ENCODE measurements at places on chromosomes 12 and 14.
A peak's percentile ranks its signal among the peaks of the same experiment; 100 is the strongest.

- peaks cover 18% of the 10 kb centered on the region for H3K4me1 ChIP-seq
- no peak for DNase-seq
- H3K36me3 ChIP-seq = no peaks in the 10 kb centered on the region
- H3K27ac ChIP-seq = peak overlapping the region; percentile 57
- no peak overlapping the region for H3K4me3 ChIP-seq
- H3K27me3 ChIP-seq = peaks cover 4% of the 10 kb centered on the region
Observed at GRCh38 chr14:95260537-95261361, 59.0 kb downstream of the CLMN start.

GRCh38 chr12:66048835-66049537 lies 81.6 kb downstream of the LLPH start:
- H3K27ac ChIP-seq = no peak overlapping the region
- no peak overlapping the region for H3K4me3 ChIP-seq
- no peaks in the 10 kb centered on the region for H3K36me3 ChIP-seq
- DNase-seq = no peak

DNA sequence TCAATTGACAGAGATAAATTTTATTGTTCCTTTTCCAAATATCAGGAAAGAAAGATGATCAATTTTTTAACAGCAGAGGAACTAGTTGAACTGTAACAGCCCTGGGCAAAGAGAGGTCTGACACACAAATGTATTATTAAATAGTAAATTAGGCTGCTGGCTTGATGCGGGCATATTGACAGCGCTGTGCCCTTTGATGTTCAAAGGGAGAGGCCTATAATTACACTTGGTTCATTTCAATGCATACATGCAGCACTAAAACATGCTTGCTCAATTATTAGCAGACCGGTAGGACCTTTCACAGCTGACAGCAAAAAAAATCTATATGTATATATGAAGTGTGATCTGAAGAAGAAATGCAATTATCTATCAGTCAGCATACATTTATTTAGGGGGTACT lies 219.8 kb downstream of the SLC2A13 start:
- no peak overlapping the region for H3K27ac ChIP-seq
- no peak for DNase-seq
- H3K27me3 ChIP-seq = peaks cover 3% of the 10 kb centered on the region
- no peak overlapping the region for H3K4me3 ChIP-seq
- H3K36me3 ChIP-seq = no peaks in the 10 kb centered on the region

GRCh38 chr14:95480109-95480886 lies 36.2 kb downstream of the SYNE3 start:
- peak overlapping the region; percentile 27 for H3K4me3 ChIP-seq
- peak; percentile 39 for DNase-seq
- H3K36me3 ChIP-seq = peaks cover 20% of the 10 kb centered on the region
- H3K27me3 ChIP-seq = no peaks in the 10 kb centered on the region
- H3K4me1 ChIP-seq = peaks cover 33% of the 10 kb centered on the region

DNA sequence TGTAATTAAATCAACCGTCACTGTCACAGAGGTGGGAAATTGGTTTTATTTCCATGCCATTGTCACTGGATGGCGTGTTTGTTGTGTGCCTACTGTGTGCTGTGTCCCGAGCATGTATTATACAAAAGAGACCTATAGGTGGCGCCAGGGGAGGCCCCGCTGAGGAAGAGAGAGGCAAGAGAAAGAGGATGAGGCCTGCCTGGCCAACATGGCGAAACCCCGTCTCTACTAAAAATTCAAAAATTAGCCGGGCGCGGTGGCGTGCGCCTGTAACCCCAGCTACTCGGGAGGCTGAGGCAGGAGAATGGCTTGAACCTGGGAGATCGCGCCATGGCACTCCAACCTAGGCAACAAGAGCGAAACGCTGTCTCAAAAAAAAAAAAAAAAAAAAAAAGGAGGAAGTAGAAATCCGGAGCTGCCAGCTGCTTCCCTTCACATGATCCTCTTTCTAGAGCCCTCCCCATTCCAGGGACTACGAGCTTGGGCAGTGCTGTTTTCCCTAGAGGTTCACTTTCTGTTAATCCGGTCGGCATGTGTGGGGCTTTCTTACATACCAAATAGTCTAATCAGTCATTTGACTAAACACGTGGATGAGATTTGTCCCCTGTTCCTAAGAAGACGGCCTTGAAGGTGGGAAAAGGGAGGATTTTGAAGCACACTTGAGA lies 6.4 kb upstream of the CCDC175 start:
- peaks cover 9% of the 10 kb centered on the region for H3K4me1 ChIP-seq
- no peak overlapping the region for H3K4me3 ChIP-seq
- H3K27ac ChIP-seq = no peak overlapping the region
- peaks cover 3% of the 10 kb centered on the region for H3K27me3 ChIP-seq
- no peak for DNase-seq

DNA sequence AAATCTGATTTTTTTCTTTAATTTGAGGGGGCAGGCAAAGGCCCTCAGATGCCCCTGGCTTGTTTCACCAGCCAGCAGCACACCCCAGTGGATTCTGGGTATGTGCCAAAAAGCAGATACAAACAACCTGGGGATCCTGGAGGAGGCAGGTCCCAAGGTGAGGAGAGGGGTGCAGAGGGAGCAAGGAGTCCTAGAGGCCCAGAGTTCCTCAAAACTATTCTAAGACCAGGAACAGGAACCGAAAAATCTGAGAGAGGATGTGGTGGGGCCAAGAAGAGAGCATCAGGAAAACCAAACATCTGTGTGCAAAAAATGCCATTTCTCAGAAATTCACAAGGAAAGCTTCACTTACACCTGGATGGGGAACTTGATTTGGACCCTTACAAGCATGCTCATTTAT lies 8.2 kb downstream of the KCNA5 start:
- peaks cover 11% of the 10 kb centered on the region for H3K27me3 ChIP-seq
- no peak overlapping the region for H3K27ac ChIP-seq
- no peak overlapping the region for H3K4me3 ChIP-seq
- no peaks in the 10 kb centered on the region for H3K4me1 ChIP-seq
- no peaks in the 10 kb centered on the region for H3K36me3 ChIP-seq

DNA sequence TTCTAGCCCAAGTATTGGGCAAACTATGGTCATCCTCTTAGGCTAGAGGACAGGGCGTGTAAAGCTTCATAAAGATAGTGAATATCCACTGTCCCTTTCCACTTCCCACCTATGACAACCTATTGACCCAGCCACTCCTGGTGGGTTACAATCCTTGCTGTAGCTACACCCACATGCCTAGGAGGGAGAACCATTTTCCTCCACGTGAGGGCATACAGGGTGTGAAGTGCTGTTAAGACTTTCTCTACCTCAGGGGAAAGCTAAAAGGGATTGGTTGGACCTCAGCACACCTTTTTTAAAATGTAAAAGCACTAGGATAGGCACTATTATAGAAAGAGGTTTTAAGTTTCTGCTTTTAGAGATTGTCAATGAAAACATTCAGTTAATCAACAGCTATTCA lies 124.4 kb downstream of the TPH2 start:
- no peak overlapping the region for H3K27ac ChIP-seq
- H3K4me1 ChIP-seq = no peaks in the 10 kb centered on the region
- H3K27me3 ChIP-seq = peaks cover 6% of the 10 kb centered on the region
- DNase-seq = no peak

GRCh38 chr12:66206141-66206540 lies 17.1 kb downstream of the IRAK3 start:
- DNase-seq = no peak
- H3K4me3 ChIP-seq = no peak overlapping the region
- H3K27me3 ChIP-seq = peaks cover 5% of the 10 kb centered on the region
- H3K27ac ChIP-seq = peak overlapping the region; percentile 20
- H3K36me3 ChIP-seq = peaks cover 19% of the 10 kb centered on the region

- H3K4me1 ChIP-seq = no peaks in the 10 kb centered on the region
- H3K27me3 ChIP-seq = peaks cover under 1% of the 10 kb centered on the region
- H3K4me3 ChIP-seq = no peak overlapping the region
- H3K36me3 ChIP-seq = no peaks in the 10 kb centered on the region
- H3K27ac ChIP-seq = no peak overlapping the region
Observed at GRCh38 chr14:98957211-98958047, 314.6 kb downstream of the BCL11B start.

GRCh38 chr12:95949477-95950206 lies 6.5 kb downstream of the AMDHD1 start:
- H3K27me3 ChIP-seq = peaks cover 31% of the 10 kb centered on the region
- H3K4me1 ChIP-seq = no peaks in the 10 kb centered on the region
- H3K4me3 ChIP-seq = no peak overlapping the region
- H3K36me3 ChIP-seq = no peaks in the 10 kb centered on the region
- H3K27ac ChIP-seq = no peak overlapping the region
- DNase-seq = no peak

DNA sequence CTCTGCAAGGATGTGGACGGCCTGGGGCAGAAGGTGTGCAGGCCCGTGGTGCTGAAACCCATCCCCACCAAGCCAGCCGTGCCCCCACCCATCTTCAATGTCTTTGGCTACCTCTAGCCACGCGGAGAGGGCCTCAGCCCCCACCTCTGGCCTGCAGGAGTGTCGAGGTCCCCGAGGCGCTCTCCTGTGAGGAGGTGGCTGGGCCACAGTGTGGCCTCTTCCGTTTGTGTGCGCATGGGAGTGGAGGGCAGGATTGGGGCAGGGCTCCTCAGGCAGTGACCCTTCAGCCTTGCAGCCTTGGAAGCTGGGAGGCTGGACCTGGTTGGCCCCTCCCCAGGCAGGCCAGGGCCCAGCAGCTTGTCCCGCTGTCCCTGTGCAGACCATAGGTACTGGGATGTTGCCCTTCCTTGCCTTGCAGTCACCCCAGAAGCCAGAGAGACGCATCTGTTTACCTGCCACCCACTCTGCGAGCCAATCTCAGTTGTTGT lies 1.9 kb downstream of the FAM181A start:
- no peak for DNase-seq
- no peak overlapping the region for H3K4me3 ChIP-seq
- H3K27me3 ChIP-seq = peaks cover 3% of the 10 kb centered on the region
- no peak overlapping the region for H3K27ac ChIP-seq
- peaks cover 9% of the 10 kb centered on the region for H3K36me3 ChIP-seq

GRCh38 chr14:103111232-103111868 lies 11.9 kb upstream of the TNFAIP2 start:
- H3K27ac ChIP-seq = no peak overlapping the region
- H3K4me3 ChIP-seq = no peak overlapping the region
- H3K4me1 ChIP-seq = peaks cover 12% of the 10 kb centered on the region
- H3K36me3 ChIP-seq = no peaks in the 10 kb centered on the region
- no peak for DNase-seq
- peaks cover 5% of the 10 kb centered on the region for H3K27me3 ChIP-seq

- no peaks in the 10 kb centered on the region for H3K36me3 ChIP-seq
- peaks cover 93% of the 10 kb centered on the region for H3K27me3 ChIP-seq
- no peak for DNase-seq
- peak overlapping the region; percentile 23 for H3K27ac ChIP-seq
- H3K4me1 ChIP-seq = peaks cover 25% of the 10 kb centered on the region
Observed at GRCh38 chr12:53985692-53985993, 697 bp downstream of the HOXC10 start.

- H3K27ac ChIP-seq = no peak overlapping the region
- no peaks in the 10 kb centered on the region for H3K36me3 ChIP-seq
- no peaks in the 10 kb centered on the region for H3K27me3 ChIP-seq
- DNase-seq = no peak
- H3K4me3 ChIP-seq = no peak overlapping the region
Observed at GRCh38 chr14:97065305-97066067, 268.3 kb downstream of the VRK1 start.

GRCh38 chr12:121765573-121765972 lies 27.9 kb downstream of the RHOF start:
- H3K4me1 ChIP-seq = no peaks in the 10 kb centered on the region
- no peak overlapping the region for H3K27ac ChIP-seq
- H3K4me3 ChIP-seq = no peak overlapping the region
- DNase-seq = no peak
- no peaks in the 10 kb centered on the region for H3K27me3 ChIP-seq

DNA sequence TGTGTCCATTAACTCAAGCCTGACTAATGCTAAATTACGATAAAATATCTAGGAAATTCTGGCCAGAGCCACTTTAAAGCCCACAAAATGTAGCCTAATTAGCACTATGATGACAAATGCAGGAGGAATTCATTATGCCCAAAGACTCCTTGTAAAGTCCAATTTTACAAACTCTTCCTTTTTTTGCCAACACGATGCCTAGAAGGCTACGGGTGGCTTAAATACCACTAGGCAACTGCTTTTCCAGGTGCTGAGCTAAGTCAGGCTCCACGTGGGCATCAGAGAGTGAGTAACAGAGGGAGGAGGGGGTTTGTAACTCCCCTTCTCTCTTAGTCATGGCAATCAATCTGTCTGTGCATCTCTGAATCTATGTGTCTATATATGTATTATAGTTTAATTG lies 172.4 kb upstream of the NTF3 start:
- no peaks in the 10 kb centered on the region for H3K4me1 ChIP-seq
- no peaks in the 10 kb centered on the region for H3K36me3 ChIP-seq
- no peak for DNase-seq
- no peaks in the 10 kb centered on the region for H3K27me3 ChIP-seq

- peaks cover 34% of the 10 kb centered on the region for H3K4me1 ChIP-seq
- no peaks in the 10 kb centered on the region for H3K27me3 ChIP-seq
- no peak for DNase-seq
- no peak overlapping the region for H3K27ac ChIP-seq
- H3K36me3 ChIP-seq = peaks cover 21% of the 10 kb centered on the region
Observed at GRCh38 chr12:98635657-98636323, 8.8 kb downstream of the IKBIP start.
